ENCODE measurements at places on chromosomes 3 and 15. TPM values are rescaled to one million over a fixed set of nuclear protein-coding genes. Genes with fewer than 3 reads are reported as not detected.

DNA sequence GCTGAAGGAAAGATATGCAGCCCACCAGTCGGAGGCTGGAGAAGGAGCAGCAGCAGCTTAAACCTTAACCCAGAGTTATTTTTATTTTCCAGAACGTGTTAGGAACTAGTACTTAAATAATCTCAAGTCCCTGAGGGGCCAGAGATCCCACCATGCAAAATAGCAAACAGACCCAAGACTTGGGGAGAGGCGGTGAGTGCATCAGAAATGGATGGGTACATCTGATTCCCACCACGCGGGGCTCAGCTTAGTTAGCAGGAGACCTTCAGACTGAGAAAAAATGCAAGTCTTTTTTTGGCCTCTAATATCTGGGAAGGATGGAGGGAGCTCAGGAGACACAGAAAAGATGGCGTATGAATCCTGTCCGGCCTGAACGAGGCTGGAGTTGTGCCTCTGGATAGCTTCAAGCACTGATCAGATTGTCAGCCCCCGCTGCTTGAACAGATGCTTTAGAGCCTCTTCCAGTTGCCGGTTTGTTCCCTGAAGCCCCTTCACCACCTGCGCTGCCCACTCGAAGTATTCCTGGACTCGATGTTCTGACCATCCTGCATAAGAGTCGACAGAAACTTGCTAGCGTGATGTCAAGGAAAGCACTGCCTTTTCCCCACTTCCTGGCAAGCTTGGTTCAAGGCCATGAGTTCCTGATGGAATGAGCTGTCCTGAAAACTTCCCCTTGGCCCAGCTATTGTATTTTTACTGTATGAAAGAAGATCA is 1.3 kb downstream of the HDDC3 start:
- no peaks in the 10 kb centered on the region for H3K27me3 ChIP-seq
- peak overlapping the region; percentile 43 for H3K4me3 ChIP-seq
- no peaks in the 10 kb centered on the region for H3K36me3 ChIP-seq
- H3K4me1 ChIP-seq = peaks cover 27% of the 10 kb centered on the region

- H3K27ac ChIP-seq = no peak overlapping the region
- H3K27me3 ChIP-seq = no peaks in the 10 kb centered on the region
- no peak overlapping the region for H3K4me3 ChIP-seq
- no peaks in the 10 kb centered on the region for H3K4me1 ChIP-seq
Measured at GRCh38 chr3:85821130-85821756, 862.5 kb downstream of the CADM2 start.

DNA sequence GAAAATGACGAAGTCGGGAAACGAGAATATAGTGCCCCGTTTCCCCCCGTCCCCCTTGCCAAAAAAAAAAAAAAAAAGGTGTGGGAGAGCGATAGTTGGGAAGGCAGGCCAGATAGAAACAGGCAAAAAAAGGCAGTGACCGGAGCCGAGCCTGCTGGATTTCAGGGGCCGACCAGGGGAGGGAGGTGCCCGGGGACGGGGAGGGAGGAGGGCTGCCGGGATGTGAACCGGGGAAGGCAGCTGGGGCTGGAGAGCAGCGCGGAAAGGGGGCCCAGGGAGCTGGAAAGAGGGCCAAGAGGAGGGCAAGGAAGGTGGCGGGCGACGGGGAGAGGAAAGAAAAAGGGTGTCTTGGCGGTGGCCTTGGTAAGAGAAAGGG is 837 bp downstream of the LRRN1 start:
- H3K27ac ChIP-seq = no peak overlapping the region
- peaks cover 39% of the 10 kb centered on the region for H3K4me1 ChIP-seq
- no peaks in the 10 kb centered on the region for H3K36me3 ChIP-seq
- peak overlapping the region; percentile 77 for H3K4me3 ChIP-seq

GRCh38 chr3:122281891-122282290 is 43.2 kb upstream of the CSTA start:
- H3K4me1 ChIP-seq = no peaks in the 10 kb centered on the region
- no peaks in the 10 kb centered on the region for H3K27me3 ChIP-seq
- DNase-seq = no peak

GRCh38 chr3:127735767-127736693 is 63.3 kb downstream of the ABTB1 start:
- peak overlapping the region; percentile 53 for H3K27ac ChIP-seq
- DNase-seq = no peak
- no peak overlapping the region for H3K4me3 ChIP-seq
- no peaks in the 10 kb centered on the region for H3K27me3 ChIP-seq
- no peaks in the 10 kb centered on the region for H3K36me3 ChIP-seq

The GCSAM gene
- not detected for total RNA-seq

The TRIM69 gene
- total RNA-seq = 0.58 TPM

DNA sequence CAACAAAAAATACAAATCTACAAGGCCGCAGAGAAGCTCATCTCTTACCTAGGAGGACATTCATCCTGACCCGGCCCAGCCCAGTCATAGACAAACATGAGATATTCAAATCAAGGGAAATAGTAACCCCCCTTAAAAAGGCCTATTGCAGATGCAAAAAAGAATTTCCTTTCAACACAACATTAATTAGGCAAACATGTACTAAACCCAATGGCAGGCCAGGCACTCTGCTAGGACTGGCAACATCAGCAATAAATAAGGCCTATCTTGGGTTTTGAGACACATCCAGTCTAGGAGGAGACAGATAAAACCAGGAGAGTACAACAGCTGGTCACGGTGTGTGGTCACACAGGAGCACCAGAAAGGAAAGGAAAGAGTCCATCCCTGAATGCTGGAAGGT is 61.4 kb downstream of the ADCY5 start:
- H3K27ac ChIP-seq = peak overlapping the region; percentile 79
- no peak for DNase-seq
- H3K36me3 ChIP-seq = no peaks in the 10 kb centered on the region
- no peaks in the 10 kb centered on the region for H3K27me3 ChIP-seq
- peaks cover 12% of the 10 kb centered on the region for H3K4me1 ChIP-seq

The PLA2G4E gene
- total RNA-seq = not detected

GRCh38 chr15:25783607-25784540 is 79.3 kb downstream of the ATP10A start:
- H3K27me3 ChIP-seq = no peaks in the 10 kb centered on the region
- H3K4me3 ChIP-seq = no peak overlapping the region
- peaks cover 38% of the 10 kb centered on the region for H3K4me1 ChIP-seq
- peaks cover 14% of the 10 kb centered on the region for H3K36me3 ChIP-seq
- no peak for DNase-seq

DNA sequence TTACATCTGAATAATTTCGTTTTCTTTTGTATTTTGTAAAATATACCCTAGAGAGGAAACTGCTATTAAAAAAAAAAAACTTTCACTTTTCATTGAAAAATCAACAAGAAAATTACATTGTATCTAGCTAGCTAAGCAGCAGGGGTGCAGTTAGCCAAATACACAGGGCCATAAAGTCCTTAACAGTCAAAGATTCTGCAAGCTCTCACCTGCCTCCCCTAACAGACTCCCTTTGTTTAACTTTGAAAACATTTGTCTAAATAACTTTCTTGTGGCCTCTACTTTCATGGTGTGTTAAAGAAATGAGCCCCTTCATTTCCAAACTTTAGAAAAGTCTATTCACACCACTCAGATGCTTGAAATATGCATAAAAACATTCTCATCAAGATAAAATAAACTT is 23.3 kb downstream of the CBLB start:
- no peaks in the 10 kb centered on the region for H3K4me1 ChIP-seq
- peaks cover 15% of the 10 kb centered on the region for H3K36me3 ChIP-seq
- no peaks in the 10 kb centered on the region for H3K27me3 ChIP-seq
- H3K4me3 ChIP-seq = no peak overlapping the region
- DNase-seq = peak; percentile 28
- no peak overlapping the region for H3K27ac ChIP-seq

DNA sequence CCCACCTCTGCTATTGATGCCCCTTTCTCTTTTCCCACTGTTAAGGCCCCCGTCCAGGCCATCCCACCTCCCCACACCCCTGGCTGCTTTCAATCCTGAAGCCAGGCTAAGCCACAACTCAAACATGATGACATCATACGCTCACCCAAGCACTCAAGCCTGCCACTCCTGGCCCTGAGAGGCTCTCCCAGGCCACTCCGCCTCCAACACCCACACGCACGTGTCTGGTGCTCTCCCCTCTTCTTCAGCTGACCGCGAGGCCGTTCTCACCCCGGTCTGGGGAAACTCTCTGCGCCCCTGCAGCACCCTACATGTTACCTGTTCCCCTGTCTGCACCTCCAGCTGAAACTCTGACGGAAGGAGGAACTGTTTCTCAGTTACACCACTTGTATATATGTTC is 6.2 kb downstream of the ZXDC start:
- H3K36me3 ChIP-seq = peaks cover 74% of the 10 kb centered on the region
- no peak overlapping the region for H3K27ac ChIP-seq
- DNase-seq = no peak
- no peaks in the 10 kb centered on the region for H3K27me3 ChIP-seq
- peaks cover 32% of the 10 kb centered on the region for H3K4me1 ChIP-seq

DNA sequence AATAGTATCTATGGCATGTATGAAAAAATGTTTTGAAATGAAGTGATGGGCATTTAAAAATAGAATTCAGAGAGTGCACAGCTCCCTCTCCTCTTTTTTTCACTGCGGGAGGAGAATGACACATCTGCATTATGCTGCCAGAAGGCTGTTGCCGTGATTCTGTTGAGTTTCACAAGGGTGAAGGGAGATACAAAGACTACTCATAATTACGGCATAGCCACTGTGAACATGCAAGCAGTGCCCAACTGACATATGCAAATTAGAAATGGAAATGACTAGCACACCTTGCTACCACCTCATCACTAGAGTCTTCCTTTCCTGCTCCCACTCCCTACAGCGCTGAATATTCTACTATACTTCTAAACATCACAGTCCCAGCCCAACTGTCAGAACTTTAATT is 20.1 kb downstream of the IFT57 start:
- H3K27ac ChIP-seq = no peak overlapping the region
- H3K36me3 ChIP-seq = peaks cover 5% of the 10 kb centered on the region
- H3K4me1 ChIP-seq = no peaks in the 10 kb centered on the region
- no peak for DNase-seq
- no peak overlapping the region for H3K4me3 ChIP-seq

The FETUB gene
- not detected for total RNA-seq
